Ecto neural progenitor cell (in vitro differentiated cells): ENCODE measurements at places on chromosomes 13 and 19.
A peak's percentile ranks its signal among the peaks of the same experiment; 100 is the strongest.

GRCh38 chr19:46372901-46373490, 26.1 kb downstream of the PPP5C start:
- DNase-seq, result no peak

- no peak for DNase-seq
Observed at GRCh38 chr13:50735071-50735470, 108.4 kb downstream of the DLEU7 start.

DNA sequence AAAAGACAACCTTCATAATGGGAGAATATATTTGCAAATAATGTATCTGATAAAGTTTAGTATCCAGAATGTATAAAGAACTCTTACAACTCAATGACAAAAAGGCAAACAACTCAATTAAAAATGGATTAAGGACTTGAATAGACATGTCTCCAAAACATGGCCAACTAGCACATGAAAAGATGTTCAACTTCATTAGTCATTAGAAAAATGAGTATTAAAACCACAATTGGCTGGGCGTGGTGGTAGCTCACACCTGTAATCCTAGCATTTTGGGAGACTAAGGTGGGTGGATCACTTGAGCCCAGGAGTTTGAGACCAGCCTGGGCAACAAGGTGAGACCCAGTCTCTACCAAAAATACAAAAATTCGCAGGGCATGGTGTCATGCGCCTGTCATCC, 18.8 kb upstream of the ZMYM5 start:
- DNase-seq, result no peak

GRCh38 chr19:34733266-34733745, 737 bp upstream of the ZNF181 start:
- DNase-seq, result no peak

DNA sequence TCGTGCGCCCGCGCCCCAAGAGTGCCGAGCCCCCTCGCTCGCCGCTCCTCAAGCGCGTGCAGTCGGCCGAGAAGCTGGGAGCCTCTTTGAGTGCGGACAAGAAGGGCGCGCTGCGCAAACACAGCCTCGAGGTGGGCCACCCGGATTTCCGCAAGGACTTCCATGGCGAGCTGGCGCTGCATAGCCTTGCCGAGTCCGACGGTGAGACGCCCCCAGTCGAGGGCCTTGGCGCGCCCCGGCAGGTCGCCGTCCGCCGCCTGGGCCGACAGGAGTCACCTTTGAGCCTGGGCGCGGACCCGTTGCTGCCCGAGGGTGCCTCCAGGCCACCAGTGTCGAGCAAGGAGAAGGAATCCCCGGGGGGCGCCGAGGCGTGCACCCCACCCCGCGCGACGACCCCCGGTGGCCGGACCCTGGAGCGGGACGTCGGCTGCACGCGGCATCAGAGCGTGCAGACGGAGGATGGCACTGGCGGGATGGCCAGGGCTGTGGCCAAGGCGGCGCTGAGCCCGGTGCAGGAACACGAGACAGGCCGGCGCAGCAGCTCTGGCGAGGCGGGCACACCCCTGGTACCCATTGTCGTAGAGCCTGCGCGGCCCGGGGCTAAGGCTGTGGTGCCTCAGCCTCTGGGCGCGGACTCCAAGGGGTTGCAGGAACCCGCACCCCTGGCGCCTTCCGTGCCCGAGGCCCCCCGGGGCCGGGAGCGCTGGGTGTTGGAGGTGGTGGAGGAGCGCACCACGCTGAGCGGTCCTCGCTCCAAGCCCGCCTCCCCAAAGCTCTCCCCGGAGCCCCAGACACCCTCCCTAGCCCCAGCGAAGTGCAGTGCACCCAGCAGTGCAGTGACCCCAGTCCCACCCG, 7.1 kb downstream of the DNASE2 start:
- DNase-seq, result no peak

DNA sequence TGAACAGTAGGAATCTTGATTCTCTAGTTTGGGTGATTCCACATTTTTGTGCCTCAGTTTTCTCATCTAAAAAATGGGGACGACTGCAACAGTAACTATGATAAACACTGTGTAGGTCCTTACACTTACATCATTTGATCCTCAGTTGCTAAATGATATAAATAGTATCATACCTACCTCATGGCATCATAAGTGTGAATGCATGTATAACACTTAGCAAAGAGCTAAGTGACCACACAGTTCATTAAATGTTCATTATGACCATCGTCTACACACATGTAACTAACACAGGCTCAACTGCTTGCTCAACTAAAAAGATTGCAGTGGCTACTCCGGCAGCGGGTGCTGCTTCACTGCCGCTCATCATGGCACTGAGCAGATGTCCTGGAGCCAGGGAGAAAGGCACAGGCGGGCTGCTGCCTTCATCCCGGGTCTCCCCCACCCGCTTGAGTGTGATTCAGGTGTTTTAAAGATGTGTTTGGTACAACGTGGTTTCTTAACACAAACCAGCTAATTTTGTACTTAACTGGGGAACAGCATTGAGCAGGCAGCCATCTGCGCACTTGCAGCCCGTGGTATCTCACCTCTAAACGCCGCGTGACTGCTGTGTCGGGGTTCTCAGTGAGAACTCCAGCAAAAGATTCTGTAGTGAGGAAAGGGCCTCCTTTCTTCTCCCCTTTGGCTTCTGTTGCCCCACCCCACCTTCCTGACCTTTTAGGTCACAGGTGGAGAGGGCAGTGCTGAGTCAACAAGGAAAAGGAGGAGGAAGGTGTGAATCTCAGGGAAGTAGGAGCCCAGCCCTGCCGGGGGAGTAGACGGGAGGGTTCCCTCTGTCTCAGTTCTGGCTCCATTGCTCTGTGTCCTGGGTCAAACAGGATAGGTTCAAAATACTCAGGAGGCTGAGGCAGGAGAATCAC, 11.7 kb upstream of the ACTN4 start:
- no peak for DNase-seq

GRCh38 chr19:6587093-6587820, 3.7 kb downstream of the CD70 start:
- peak; percentile 51 for DNase-seq

DNA sequence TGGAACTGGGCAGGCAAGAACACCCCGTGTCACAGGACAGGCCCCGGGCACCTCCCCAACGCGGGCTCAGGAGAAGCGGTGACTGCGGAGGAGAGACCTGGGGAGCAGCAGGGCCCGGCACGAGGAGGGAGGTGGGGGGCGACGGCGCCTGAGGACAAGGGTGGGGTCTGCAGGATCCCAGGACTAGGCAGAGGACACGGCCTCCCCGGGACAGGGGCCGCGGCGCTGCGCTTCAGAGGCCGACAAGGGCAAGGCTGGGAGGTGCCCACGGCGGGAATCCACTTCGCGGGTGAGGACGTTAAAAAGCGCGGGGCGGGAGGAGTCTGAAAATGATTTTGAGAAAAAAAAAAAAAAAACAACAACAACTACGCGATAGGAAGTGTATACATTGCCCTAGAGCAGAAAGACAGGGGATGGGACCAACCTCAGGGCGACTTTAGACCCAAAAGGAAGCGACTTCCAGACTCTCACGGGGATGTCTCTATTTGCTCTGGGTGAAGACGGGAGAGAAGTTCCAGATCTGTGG, 44.9 kb downstream of the ZNF611 start:
- peak; percentile 67 for DNase-seq

- no peak for DNase-seq
Observed at GRCh38 chr13:71290963-71291841, 575.8 kb downstream of the DACH1 start.

- DNase-seq, result no peak
Observed at GRCh38 chr13:111043575-111043982, 71.5 kb upstream of the ARHGEF7 start.

- no peak for DNase-seq
Observed at GRCh38 chr19:38642176-38642575, 5.3 kb upstream of the ACTN4 start.

- DNase-seq, result peak; percentile 43
Observed at GRCh38 chr13:111518161-111518792, 197.8 kb downstream of the TEX29 start.

DNA sequence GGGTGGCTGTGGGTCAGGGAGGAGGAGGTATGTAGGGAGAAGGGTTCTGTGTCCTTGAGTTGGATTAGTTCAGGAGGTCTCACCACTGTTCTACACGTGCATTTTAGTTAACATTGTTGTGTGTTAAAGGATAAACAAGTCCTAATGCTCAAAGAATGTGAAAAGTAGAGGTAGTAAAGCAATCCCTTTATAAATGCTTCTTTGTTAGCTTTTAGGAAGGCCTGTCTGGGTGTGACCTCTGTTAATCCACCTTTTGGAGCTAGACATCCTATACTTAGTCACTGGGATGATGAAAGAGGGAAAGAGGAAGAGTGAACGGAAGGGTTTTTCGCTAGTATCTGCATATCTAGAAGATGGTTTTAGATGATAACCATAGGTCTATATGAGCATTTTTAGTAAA, 42.2 kb upstream of the FLT1 start:
- no peak for DNase-seq

- no peak for DNase-seq
Observed at GRCh38 chr19:41991025-41991424, 3.0 kb downstream of the ATP1A3 start.
